ENCODE measurements at places on chromosomes 4 and X.

DNA sequence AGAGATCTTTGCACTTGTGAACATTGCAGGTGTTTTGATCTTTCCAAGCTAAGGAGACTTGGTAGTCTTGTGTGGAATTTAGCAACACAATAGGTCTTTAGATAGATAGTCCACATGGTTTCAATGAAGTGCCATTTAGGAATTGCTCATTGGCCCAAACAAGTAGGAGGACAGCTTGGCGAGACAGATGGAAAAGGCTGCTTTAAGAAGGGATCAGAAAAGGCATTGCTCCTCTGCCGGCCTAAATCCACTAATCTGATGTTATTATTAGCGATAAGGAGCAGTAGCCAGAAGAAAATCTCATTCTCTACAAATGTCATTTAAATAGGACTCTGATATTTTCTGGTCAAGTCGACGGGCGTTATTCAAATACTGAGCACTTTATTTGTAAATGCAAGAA is 99.7 kb downstream of the AFF2 start:
- DNase-seq = no peak

GRCh38 chr4:122633211-122633610 is 12.3 kb upstream of the IL21 start:
- no peak for DNase-seq

DNA sequence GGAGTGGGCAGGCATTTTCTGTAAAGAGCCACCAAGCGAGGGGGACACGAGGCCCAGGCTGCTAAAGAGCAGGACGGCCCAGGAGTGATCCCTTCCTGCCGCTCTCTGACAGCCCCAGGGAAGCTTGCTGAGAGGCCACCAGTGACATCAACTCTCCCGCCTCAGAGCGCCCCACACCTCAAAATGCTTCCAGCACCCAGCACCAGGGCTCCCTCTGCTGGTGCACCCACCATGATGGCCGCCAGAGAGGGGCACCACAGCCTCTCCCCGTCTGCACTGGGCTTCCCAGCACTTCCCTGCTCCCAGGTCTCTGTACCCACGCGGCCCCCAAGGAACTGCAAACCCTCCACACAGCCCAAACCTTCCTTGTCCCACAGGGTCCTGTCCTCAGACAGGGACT is 40.4 kb downstream of the GAK start:
- DNase-seq = no peak

GRCh38 chrX:155052738-155053498 is 18.0 kb downstream of the CMC4 start:
- DNase-seq = no peak

GRCh38 chrX:109840585-109840984 is 107.5 kb upstream of the ACSL4 start:
- DNase-seq = no peak

DNA sequence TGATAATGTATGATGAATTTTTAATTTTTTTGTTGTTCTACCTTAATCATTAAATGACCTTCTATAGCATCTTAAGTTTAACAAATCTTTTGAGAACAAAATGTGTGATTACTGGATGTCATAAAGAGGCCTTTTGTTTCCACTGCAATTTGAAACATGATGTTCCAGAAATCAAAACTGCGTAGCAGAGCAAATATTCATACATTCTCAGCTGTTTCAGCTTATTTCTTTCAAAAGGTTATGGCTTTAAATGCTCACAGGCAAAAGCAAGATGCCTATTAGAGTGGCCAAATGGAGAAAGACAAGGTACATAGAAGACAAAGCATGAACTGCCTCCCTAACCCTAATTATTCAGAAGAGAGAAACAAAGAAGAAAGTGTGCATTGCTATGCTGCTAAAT is 233.0 kb upstream of the SLC7A11 start:
- no peak for DNase-seq

GRCh38 chrX:74133156-74133796 is 170.7 kb upstream of the ZCCHC13 start:
- DNase-seq = no peak

DNA sequence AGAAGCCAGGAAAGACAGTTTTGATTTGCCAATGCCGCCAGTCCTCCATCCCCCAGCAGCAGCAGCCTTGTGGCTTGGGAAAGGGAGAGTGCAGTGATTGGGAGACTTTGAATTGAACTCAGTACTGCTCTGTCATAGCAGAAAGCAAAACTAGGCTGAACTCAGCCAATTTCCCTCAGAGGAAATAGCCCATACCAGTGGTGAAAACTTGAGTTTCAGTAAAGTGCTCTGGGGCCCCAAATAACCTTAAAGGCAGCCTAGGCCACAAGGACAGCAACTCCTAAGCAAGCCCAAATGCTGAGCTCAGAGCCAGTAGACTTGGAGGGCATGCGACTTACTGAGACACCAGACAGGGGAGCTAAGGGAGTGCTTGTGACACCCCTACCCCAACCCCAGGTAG is 2.0 kb upstream of the PROM1 start:
- DNase-seq = no peak

- no peak for DNase-seq
These were observed 186.2 kb downstream of the STIM2 start for GRCh38 chr4:27046851-27047250.

- DNase-seq = no peak
These were observed 141.8 kb downstream of the MXRA5 start for GRCh38 chrX:3204606-3205005.

DNA sequence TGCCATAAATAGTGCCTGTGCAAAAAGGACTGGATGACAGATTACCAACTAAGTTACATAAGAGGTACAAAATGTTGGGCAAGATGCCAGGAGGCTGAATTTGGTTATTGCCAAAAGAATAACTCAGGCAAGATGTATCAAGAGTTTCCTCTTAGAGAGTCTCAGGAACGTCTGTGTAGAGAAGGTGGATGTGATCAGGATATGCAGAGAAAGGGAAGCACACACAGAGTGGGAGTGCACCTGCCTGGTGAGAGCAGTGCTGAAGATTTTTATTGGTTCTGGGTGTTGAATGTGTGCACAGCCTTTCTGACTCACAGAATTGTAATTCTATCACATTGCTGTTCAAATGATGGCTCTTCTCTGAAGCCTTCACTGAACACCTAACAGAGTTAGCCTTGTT is 156.8 kb upstream of the HS3ST1 start:
- DNase-seq = no peak

DNA sequence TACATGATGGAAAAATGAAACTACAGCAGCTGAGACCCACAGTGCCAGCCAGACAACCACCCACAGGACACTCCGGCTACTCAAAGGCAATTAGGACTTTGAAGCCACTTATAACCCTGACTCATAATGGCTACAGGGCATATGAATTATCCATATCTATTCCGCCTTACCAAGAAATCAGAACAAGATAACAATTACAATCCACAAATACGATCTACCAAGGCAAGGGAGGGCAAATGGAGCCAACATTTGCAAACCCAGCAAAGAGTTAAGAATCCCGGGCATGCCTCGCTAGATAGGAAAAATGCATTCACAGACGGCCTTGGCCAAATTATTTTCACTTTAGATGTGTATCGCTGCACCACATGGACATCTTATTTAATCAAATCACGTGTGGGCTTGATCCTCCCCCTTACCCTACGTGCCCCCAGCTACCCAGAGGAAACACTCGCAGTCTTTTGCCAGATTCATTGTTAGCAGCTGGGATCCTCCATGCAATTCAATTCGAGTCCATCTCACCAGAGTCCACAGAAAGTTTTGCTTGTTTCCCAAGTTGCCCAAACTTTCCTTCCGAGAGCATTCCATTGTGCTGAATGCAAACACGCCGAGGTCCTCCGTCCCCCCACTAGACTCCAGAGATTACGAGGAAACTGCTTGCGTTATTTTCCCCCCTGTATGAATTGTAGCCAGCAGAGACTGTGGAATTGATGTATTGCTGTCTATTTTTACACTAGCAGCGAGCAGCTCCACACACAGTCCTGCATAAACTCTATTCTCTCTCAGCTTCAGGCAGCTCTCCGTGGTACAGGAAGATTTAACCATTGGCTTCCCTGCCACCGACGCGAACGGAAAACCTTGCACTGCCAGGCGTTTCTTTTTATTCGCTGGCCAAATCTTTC is 1.2 kb downstream of the PPARGC1A start:
- no peak for DNase-seq

- DNase-seq = no peak
These were observed 123.8 kb downstream of the RPS6KA6 start for GRCh38 chrX:84064164-84064563.

- no peak for DNase-seq
These were observed 113.0 kb upstream of the VAMP7 start for GRCh38 chrX:155767876-155768769.

DNA sequence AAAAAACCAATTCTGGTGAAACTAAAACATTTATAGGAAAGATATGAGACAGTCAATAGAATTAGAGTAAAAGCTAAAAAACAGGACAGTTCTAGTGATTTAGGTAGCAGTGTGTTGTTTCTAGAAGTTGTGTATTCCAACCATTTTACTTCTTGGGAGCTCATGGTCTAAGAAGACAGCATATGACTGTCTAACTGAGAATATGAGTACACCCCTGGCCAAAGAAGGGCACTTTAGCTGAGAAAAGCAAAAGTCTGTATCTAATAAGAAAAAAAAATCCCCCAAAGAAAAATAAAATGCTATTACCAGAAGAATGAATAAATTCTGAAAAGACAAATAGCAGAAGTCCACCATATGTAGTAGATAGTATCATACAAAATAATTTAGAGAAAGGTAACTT is 26.4 kb downstream of the EREG start:
- no peak for DNase-seq

- DNase-seq = no peak
These were observed 244 bp downstream of the EIF2S3 start for GRCh38 chrX:24055043-24055356.

DNA sequence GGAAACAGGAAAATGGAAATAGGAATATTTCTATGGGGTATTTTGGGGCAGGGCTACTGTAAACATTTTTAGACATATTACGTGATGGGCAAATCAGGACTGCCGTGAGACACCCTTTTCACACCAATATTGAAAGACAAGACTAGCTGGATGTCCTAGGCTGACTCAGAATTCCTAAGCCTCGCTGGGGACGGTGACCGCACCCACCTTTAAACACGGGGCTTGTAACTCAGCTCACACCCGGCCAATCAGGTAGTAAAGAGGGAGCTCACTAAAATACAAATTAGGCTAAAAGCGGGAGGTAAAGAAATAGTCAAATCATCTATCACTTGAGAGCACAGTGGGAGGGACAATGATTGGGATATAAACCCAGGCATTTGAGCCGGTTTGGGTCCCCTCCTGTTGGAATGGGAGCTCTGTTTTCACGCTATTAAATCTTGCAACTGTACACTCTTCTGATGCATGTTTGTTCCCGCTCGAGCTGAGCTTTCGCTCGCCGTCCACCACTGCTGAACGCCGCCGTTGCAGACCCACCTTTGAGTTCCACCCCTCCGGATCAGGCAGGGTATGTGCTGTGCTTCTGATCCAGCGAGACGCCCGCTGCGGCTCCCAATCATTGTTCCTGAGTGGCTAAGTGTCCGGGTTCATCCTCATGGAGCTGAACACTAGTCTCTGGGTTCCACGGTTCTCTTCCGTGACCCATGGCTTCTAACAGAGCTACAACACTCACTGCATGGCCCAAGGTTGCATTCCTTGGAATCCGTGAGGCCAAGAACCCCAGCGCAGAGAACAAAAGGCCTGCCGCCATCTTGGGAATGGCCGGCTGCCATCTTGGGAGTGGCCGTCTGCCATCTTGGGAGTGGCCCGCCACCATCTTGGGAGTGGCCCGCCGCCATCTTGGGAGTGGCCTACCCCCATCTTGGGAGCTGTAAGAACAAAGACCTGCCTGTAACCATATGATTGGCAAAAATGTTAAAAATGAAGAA is 152.6 kb downstream of the CRLF2 start:
- DNase-seq = no peak

- no peak for DNase-seq
These were observed 19.9 kb downstream of the DGAT2L6 start for GRCh38 chrX:70196961-70197720.

DNA sequence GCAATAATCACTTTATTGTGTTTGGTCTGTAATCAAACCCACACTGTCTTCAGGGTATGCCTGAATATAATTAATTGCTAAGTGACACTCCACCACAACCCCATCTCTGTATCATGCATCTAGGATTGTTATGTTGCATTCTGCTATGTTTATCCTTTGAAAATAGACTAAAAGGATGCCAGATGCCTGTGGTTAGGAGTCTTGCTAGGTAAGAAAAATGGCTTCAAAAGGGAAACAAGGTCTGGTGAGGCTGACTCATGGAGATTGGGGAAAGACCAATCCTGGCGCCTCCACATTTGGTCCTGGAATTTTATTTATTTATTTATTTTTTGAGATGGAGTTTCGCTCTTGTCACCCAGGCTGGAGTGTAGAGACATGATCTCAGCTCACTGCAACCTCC is 360.5 kb upstream of the SLC7A11 start:
- no peak for DNase-seq

DNA sequence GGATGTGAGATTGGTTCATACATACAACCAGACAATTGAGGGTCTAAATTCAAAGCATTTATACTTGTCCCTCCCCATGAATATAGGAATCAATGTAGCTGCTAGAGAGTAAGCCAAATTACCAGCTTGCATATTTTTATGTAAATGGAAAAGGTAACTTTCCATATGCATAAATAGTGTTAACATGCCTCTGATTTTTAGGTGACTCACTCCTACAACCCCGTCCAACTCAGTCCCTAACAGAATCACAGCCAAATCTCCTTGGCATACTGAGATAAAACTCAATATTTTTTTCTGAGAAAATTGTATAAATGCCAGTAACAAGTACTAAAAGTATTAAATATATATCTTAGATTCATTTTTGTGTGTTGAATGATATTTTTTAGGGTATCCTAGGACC is 67.2 kb downstream of the INPP4B start:
- no peak for DNase-seq

DNA sequence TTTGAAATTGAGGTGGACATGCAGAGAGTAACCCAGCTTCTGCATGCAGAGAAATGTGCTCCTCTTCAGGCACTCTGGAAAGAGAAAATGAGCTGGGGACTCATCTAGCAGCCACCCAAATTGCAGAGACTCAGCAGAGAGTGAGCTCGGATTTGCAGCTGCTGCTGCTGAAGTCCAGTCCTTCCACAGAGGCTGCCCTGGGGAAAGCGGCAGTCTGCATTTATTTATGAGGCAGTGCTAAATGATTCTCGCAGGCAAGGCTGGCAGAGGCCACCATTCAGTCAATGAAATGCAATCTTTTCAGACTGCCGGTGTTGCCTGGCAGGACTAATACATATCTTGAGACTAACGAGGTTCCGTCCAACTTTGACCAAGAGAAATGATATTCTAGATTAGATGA is 404.8 kb downstream of the NLGN4X start:
- DNase-seq = no peak

- DNase-seq = no peak
These were observed 62.9 kb downstream of the ANAPC4 start for GRCh38 chr4:25439918-25440477.
